ENCODE measurements at places on chromosomes 11 and 22.

DNA sequence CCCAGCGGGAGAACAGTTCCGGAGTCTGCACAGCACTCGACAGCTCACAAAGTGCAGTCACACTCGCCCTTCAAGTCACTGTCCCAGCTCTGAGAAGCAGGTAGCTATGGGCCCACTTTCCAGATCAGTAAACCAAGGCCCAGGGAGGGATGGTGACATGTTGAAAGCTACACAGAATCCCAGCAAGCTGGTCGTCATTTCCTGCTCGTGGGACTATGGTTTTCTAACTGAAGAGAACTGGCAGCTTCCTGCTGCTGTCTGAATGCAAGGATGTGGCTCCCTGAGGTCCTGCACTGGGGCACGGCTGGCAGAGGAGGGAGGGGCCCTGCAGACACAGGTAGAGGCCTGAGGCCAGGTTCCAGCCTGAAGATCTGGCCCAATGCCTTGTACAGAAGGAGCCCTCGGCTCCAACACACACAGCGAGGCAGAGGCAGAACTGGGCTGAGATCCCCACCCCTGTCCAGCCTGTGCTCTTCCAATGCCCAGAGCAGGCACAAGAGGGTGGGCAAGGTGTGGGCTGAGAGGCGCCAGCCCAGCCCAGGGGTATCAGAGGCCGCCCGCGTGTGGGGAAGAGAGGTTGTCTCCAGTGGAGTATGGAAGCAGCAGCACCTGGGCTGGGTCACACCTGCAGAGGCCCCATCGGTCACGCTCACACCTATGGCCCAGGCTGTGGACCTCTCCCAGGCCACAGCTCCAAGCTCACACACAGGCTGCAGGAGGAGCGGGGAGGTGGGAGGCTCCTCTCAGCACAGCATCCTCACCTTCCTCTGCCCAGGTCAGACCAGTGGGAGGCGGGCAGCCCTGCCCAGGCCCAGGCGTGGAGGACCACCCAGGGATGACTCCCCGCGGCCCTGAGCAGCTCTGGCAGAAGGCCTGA is 119.2 kb downstream of the PHF21B start:
- no peak for DNase-seq

DNA sequence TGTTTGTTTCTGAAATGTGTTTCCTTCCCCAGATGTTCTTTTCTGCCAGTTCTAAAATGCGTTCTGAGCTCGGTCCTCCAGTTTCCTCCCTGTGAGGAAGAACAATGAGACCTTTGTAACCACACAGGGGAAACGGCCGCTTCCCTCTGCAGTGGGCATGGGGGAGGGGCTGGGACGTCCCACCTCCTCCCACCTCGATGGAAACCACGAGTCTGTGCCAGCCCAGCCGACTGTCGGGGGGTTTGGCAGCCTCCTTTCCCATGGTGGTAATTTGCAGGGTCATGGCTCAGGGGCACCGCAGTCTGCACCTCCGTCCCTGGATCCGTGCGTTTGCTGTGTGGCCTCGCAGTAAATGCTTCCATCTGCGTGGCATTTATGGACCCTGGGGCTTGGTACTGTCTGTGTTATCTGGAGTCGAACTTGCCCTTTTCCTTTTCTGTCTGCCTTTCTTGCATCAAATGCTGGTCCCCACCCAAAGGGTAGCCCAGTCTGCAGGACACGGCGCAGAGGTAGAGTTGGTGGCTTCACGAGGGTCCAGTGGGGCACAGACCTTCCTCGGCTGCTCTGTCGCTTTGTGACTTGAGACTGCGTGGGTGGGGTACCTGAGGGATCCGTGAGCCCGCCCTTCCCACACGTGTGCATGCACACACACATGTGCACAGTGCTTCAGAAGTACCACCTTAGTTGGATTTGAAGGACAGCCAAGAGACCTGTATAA is 16.1 kb downstream of the LRP5 start:
- peak; percentile 64 for DNase-seq

DNA sequence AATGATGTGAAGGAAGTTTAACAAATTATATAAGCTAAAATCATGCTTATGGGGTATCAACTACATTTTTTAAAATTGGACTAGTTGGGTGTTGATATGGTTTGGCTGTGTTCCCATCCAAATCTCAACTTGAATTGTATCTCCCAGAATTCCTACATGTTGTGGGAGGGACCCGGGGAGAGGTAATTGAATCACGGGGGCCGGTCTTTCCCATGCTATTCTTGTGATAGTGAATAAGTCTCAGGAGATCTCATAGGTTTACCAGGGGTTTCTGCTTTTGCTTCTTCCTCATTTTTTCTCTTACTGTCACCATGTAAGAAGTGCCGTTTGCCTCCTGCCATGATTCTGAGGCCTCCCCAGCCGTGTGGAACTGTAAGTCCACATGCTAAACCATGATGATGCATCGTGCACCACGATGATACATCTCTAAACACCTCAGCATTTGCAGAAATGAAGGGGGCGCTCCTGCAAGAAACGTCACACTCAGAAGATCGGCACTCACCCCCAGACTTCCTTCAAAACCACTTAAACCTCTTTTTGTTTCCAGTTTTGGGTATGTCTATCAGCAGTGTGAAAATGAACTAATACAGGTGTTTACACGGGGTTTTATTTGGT is 340.0 kb downstream of the SHANK2 start:
- DNase-seq, result no peak

DNA sequence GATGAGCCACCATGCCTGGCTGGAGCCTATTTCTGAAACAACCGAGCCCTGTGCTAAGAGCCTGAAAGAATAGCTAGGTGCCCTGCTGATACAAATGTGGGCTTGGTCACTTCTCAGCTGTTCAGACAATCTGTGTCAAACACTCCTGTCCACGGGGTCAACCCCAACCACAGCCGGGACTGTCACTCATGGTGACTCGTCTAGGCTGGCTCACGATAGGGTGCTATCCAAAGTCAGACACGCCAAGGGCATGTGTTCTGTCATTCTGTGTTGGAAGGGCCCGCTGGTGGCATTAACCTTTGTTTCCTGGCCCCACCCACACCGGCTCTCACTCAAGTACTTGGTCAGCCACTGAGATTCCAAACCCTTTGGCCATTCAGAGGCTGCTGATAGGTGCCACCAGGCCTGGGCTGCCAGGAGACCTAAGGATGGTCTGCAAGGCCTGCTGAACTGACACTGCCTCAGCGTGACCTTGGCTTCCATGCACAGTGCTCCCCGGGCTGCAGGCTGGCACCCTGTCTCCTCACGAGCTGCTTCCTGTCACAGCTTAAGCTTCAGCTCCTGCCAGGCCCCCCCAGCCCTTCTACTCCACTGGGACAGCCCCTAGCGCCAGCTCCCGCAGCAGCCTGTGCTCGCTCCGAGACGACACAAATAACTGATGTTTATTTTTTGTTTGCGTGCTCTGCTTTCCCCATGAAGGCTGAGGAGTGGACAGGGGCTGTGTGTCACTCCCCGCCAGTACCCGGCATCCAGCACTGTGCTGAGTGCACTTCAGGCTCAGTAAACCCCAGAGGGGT is 14.2 kb upstream of the CDC42BPG start:
- no peak for DNase-seq
